GM23248 (cell line): ENCODE measurements at places on chromosomes 2 and 18. TPM values are rescaled to one million over a fixed set of nuclear protein-coding genes. Genes with fewer than 3 reads are reported as not detected.

DNA sequence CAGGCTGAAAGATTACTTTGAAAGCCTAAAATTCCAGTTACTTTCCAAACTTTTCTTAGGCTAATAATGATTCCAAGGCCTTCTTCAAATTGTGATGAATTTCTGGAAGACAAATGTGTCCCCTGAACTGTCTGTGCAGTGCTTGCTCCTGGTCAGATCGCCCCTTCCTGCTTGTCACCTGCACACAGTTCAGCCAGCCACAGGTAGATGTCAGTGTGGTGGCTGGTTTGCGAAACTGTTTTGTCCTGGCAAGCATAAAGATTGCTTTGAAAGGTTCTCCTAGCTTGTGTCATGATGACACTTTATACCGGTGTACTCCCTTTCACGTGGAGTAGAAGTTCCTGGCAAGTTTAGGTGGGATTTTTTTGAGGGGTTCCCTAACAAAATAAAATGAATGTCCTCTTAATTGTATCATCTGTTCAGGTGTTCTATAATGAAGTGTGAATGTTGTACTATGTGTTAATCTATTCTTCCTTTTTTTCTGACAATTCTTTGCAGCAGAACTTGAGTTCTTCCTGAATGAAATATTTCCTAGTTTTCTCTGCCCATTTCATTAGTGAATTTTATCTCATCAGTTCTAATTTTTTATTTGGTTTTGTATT is 298.8 kb downstream of the ZNF407 start:
- DNase-seq: peak; percentile 13

DNA sequence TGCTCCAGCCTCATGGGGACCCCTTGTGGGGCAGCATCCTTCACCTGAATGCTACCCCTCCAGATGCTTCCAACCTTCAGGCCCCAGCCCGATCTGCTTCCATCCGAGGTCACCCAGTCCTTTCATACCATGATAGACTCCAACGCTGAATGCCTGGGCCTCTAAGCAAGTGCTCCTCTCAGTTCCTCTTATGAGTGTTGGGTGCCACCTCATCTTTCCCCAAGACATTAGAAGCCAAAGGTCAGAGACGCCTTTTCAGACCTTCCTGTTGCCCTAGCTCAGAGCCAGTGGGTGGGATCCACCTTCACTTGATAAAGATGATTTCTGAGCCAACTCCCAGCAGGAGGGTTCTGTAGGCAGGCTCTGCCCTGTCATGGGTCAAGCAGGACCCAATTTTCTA is 174.5 kb upstream of the MGAT5 start:
- DNase-seq: no peak

- no peak for DNase-seq
Measured at GRCh38 chr2:101356055-101356454, 31.2 kb downstream of the CREG2 start.

DNA sequence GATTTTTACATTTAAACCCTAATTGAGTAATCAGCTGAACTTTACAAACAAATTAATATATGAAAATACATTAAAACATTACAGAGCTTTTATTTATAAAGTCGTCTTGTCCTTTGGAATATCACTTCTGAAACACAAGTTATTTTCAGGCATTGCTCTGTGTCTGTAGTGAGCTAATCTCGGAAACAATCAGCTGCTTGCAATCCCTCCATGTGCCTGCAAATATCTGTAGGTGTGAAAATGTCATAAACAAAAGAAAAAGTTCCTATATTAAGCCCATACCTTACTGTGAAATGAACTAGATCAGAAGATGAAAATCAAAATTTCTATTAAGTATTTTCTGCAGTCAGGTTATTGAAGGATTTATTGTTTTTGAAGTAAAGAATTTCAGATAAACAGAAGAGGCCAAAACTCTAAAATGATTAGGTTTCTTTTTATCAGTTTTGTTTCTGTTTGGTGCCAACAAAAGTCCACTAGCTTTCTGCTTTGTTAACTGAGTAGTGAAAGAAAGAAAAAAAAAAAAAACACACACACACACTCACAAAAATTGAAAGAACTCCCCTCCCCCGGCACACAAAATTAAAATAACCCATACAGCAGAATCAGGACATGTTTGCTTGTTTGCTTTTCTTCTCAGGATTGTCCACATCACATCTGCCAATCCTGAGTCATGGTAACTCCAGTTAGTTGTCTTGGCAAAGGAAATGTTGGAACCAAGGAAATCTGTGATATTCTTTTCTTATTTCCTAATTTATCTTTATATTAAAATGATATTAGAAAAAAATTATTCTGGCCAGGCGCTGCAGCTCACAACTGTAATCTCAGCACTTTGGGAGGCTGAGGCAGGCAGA is 627.0 kb upstream of the SLC39A10 start:
- no peak for DNase-seq

- DNase-seq: peak; percentile 90
Measured at GRCh38 chr2:26670171-26670570, 22.4 kb upstream of the KCNK3 start.

- DNase-seq: peak; percentile 47
Measured at GRCh38 chr18:63317982-63318888, 1.3 kb downstream of the BCL2 start.

DNA sequence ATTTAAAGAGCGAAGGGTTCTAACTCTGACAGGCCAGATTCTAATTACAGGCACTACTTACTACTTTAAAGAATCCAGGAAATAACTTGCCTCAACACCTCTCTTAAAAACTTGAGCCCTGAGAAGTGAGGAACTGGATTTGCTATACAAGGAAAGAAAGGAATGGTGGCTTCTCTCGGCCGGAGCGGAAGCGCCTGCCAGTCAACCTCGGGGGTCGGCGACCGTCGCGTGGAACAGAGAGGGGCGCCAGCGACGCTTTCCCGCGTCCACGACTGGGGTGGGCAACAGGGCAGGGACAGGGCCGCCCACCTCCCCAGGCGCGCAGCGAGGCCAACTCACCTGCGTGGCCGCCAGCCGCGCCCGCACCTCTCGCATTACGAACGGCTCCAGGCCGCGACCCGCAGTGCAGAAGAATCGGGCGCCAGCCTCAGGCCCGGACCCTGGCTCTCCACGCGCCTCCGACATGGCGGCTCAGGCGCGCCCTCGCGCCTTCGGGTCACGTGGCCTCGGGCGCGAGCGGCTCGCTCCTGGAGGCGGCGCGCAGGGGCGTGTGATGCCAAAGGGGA is at the start of gene THUMPD2:
TSS of gene THUMPD2 (minus strand) at position 484 of the 566 bp plus-strand sequence. CDS start at position 465, 19 bp downstream.
- peak; percentile 88 for DNase-seq

- no peak for DNase-seq
Measured at GRCh38 chr2:95317665-95318425, 20.7 kb downstream of the KCNIP3 start.

DNA sequence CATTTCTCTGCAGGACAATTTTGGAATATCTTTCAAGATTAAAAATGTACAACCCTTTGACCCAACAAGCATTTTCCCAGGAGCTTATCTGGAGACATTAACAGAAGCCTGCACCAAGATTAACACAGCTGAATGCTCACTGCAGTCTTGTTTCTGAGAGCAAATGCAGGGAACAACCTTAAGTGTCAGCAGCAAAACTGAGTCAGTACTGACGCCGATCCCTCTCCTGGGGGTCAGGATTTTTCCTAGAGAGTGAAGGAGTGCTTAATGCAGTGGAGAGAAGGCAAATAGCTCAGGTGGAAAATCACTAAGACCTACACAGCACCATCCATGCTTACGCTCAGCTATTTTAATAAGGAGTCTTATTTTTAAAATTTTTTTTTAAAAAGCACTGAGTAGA is 42.8 kb upstream of the SGPP2 start:
- no peak for DNase-seq

- no peak for DNase-seq
Measured at GRCh38 chr2:223102040-223102400, 50.0 kb downstream of the KCNE4 start.

DNA sequence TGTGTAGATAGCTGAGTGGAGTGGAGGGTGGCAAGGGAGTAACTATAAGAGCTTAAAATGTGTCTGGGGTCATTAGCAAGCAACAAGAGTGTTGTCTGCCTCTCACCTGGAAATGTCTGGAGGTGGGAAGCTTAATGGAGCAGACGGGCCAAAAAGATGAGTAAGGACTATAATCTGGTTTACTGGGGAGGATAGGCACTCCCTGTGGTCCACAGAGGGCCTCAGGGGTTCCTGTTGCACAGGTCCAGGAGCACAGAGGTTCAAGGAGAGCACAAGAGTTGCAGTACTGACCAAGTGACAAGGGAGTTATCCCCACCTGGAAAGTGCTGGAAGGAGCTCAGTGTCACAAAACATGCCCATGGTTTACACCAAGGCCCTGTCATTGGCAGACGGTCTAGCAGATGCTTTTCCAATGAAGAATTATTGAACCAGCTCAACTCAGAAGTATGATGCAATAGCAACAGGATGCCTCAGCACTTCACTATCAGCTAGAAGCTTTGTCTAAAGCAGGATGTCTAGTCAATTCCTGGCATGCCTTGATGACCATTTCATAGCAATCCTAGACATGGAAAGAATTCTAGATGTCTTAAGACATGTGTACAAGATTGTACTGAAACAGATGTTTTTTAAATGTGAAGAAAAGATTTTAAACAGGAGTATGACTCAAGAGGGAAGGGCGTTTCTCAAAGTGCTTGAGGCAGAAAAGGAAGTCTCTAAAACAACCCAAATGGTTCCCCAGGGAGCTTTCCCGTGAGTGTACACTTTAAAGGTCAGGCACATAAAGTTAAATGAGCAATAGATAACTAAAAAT is 62.9 kb upstream of the SERPINE2 start:
- peak; percentile 99 for DNase-seq

DNA sequence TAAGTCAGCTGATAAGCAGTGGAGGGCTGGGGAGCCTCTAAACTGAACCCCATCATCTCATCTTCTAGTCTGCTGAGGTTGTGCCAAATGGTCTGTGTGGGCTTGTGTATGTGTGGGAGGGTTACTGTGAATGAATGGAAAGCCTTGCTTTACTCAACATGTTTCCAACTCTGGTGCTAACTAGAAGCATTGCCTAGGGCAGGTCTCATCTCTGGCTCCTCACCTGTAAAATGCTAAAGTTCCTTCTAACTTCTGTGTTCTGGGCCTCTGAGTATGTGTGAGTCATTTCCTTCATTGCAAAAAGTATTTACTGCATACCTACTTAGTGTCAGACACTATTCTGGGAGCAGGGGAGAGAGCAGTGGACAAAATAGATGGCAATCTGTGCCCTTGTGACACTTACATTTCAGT is 1.3 kb downstream of the LIPG start:
- peak; percentile 42 for DNase-seq

- no peak for DNase-seq
Measured at GRCh38 chr2:168912466-168912865, 11.4 kb downstream of the G6PC2 start.

- no peak for DNase-seq
Measured at GRCh38 chr18:49875783-49876182, 62.5 kb upstream of the ACAA2 start.

Gene AFG3L2
- 26.8 and 28.1 TPM in 2 replicates for polyA plus RNA-seq

Gene ANKRD29
- polyA plus RNA-seq: 8.0 and 8.9 TPM in 2 replicates

Gene ALPG
- polyA plus RNA-seq: not detected in 2 replicates

Gene ADD2
- not detected in 2 replicates for polyA plus RNA-seq

Gene ZNF519
- 2.1 and 2.2 TPM in 2 replicates for polyA plus RNA-seq

Gene EMX1
- polyA plus RNA-seq: not detected in 2 replicates
